Osteoblast (primary cell): ENCODE measurements at places on chromosomes 7 and 10.

DNA sequence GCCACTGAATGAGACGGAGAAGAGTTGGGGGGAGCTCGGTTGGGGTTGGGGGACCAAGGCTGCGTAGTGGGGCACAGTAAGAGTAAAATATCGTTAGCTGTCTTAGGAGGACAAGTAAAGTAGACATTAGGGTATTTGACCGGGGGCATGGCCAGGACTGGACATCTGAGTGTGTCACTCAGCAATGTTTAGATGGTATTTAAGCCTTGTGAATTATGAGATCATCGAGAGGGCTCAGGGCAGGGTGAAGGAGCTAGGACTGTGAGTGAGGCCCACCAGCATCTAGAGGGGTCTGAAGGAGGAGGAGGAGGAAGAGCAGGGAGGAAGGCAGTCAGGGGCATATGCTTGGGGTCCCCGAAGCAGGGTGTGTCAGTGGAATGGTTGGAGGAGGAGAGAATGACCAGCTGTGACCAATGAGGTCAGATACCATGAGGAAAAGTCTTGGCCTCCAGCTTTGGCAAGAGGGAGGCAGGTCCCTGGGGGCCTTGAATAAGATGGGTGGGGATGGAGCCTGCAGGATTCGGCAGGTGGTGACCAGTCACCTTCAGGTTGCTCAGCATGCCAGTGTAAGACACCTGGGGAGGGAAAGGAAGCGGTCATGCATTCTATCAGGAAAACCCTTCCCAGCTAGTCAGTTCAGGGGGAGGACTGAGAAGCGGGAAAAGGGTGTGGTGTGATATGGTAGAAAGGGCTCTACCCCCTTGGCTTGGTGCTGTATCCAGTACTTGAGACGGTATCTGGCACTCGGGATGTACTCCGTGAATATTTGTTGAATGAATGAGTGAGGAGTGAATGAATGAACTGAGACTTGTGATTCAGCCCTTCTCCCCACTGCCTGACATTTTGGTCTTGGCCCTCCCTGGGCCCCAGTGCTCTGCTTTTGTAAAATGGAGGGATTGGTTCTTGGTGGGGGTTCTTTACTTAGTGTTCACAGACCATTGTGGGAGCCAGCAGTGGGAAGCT, 34.8 kb upstream of the SH2D4B start:
- DNase-seq, result peak; percentile 53

DNA sequence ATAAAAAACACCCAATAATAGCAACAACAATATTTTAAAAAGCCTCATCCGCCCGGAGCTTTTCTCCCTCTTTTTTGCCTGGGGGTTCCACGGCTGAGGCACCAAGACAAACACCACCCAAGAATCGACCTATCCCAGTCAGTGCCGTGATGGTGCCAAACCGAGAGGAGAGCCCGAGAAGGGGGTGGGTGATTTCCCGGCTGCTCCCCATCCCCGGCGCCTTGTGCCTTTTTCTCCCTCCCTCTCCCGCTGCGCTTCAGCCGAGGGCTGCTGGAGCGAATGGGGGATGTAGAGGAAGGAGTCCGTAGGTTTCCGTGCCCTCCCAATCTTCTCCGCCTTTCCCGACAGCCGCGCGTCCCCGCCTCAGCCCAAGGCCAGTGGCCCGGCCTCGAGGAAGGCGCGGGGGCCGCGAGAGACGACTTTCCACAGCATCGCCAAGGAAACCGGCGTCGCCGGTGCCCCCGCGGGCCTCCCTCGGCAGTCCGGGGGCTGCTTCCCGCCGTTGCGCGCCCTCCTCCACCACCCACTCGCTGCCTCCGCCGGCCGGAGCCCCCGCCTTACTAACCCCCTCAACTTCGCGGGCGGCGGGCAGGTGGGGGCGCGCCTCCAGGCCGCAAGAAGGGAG, 1.3 kb downstream of the EGR2 start:
- peak; percentile 84 for DNase-seq

- peak; percentile 83 for DNase-seq
Measured at GRCh38 chr10:119651514-119652360, 557 bp downstream of the BAG3 start.

DNA sequence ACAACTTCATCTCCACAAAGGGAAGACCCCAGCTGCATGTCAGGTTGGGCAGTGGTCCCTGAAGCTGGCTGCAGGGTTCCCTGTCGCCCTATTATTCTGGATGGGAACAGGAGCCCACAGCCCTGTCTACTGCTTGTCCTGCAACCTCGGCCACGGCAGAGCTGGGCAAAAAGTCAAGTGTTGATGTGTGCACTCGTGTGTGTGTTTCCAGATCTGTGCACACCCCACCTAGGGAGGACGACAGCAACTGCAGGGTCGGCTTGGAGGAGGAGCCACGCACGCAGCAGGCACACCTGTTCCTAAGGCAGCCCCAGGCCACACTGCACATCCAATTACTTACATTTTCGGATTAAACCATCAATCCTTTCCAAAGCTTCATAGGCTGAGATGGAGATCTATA, 23.6 kb downstream of the PITRM1 start:
- DNase-seq, result no peak

DNA sequence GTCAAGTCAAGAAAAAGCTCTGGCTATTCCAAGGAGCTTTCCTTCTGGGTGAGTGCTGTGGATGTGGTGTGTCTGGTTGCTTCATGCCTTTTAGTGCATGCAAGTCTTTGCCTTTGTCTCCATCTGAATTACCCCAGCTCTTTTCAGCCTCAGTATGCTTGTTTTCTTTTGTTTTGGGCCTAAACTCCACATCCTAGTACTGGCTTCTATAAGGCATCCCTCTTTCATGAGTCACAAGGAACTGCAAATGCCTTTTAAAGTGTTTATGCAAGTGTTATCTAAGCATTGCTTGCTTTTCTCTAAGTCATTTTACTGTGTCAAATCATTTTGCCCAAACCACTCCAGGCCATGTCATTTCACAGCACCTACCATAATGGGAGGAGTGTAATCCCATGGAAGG, 132.1 kb downstream of the PLCE1 start:
- peak; percentile 18 for DNase-seq

DNA sequence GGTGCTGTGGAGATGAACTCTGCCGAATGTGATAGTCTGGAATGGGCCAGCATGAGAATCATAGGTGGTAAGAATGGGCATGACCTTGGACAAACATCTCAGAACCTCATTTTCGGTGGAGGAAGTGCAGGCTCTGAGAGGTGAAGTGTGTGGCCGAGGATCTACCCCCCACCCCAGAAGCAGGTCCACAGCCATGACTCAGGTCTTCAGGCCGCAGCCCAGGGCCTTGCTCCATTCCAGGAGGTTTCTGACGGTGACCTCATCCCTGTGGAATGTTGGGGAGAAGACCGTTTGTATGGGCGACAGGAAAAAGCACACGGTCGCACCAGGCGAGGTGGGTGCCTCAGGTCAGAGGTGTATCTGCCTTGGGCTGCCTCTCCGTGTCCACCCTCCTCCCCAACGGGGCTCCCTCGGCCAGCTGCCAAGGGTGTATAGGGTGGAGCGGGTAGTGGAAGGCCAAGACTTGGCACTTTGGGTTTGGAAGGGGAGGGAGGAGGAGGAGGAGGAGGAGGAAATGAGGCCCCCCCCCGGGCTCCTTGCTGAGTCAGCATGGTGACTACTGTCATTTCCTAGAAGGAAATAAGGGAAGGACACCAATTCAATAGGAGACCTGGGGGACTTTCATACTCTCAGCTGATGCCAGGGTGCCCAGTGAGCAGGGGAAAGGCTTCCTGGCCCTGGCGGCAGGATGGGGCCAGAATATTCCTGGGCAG, 168.0 kb upstream of the RHEB start:
- peak; percentile 97 for DNase-seq
